Epithelial cell of prostate (primary cell): ENCODE measurements at places on chromosomes 1 and 21.

DNA sequence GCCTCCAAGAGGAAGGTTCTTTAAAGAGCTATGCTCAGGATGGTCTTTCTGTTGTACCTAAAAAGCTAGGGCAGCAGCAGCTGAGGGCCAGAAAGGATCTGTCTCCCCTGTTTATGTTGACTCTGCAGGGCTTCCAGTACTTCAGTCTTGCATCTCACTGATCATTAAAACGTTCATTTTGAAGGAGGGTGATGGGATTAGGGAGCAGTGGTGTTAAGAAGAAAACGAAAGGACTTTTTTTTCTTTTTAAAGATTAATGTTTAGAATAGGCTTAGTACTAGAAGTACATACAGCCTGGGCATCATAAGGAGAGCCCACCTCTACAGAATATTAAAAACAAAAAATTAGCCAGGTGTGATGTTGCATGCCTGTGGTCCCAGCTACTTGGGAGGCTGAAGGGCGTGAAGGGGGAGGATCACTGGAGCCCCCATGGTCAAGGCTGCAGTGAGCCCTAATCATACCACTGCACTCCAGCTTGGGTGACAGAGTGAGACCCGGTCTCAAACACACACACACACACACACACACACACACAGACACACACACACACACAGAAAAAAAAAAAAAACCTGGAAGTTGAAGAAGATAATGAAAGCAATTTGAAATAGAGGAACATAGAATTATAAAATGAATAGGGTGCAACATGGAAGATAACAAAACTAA is 2.9 kb downstream of the CR1L start:
- no peak for DNase-seq

- peak; percentile 85 for DNase-seq
Measured at GRCh38 chr1:212234431-212235395, 50.5 kb upstream of the PPP2R5A start.

DNA sequence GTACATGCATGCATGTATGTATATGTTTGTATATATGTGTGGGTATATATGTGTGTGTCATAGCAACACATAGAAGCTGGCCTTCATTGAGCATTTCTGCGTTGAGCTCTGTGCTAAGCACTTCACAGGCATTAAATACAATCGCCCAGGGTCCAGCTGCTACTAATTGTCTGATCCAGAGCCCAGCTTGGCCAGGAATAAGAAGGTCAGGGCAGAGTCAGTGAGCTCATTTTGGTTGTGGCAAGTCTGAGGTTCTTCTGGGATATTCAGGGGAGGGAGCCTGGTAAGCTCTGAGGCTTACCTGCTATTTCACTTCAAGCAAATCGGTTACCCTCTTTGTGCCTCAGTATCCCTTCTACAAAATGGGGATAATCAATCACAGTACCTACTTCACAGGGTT is 59.6 kb downstream of the FOXO6 start:
- no peak for DNase-seq

DNA sequence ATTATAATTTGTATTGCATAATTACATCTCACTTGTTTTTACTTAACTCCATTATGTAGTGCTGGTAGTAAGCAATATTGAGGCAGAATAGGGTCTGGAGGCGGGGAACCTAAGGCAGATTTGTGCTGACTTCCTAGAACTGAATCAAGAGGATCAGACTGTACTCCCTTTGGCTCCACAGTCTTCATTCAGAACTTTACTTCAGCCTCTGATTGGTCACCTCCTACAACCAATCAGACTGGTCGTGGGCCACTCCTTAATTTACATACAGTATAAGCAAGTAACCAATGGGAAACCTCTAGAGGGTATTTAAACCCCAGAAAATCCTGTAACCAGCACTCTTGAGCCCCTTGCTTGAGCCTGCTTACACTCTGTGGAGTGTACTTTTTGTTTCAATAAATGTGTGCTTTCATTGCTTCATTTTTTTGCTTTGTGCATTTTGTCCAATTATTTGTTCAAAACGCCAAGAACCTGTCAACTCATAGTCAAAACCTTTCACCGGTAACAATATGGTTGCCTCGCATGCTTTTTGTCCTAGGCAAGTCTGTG is 31.6 kb downstream of the ZBTB8OS start:
- DNase-seq: no peak

- DNase-seq: no peak
Measured at GRCh38 chr21:42653231-42654061, at the start of gene PDE9A. TSS of gene PDE9A (plus strand) at chr21:42653621. CDS start at chr21:42653815, 194 bp downstream.

- peak; percentile 64 for DNase-seq
Measured at GRCh38 chr1:198669023-198669698, 30.3 kb downstream of the PTPRC start.
